NAMALWA (cell line): ENCODE measurements at places on chromosomes 7 and 10.

- DNase-seq: no peak
Observed at GRCh38 chr7:107999779-108000560, 3.0 kb downstream of the LAMB1 start.

DNA sequence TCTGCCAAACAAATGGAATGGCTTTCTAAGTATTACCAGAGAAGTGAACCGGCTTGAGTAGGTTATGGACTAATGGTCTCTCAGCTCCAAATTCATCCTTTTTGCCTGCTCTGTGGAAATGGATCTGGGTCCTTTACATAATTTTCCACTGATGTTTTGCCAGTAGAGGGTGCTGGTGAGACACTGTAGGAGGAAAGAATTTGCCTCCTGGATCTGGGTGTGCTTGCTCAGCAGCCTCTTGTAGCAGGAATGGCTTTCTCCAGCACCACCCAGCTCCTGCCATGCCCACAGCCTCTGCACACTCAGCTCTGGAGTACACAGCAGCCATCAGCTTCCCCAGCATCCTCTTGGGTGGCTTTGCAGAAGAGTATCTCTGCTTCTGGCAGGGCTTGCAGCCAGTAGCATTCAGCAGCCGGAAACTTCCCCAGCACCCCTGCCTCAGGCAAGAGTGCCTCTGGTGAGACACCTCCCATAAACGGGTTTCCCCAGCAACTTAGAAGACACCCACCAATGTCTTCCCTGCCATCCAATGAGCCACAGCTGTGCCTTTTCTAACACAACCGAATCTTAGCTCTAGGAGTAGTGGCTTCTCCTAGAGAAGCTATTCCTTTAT is 235.0 kb upstream of the PLPP4 start:
- DNase-seq: peak; percentile 77

DNA sequence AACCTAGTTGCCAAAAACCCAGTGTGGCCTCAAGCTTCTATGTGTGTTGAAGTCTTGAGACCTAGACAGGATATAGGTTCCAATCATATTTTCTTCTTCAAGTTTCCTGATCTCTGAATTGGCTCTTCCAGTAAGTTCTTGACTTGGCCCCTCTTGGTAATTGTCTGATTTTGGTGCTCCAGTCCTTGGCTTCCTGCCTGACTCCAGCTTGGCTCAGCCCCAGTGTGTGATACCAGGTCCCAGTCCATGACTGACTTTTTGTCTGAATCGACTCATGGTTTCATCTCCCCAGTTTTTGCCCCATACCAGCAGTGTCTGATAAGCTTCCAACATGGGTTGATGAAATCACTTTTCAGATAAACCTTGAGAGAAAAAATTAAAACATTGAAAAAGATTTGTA is 72.3 kb downstream of the FAS start:
- no peak for DNase-seq

DNA sequence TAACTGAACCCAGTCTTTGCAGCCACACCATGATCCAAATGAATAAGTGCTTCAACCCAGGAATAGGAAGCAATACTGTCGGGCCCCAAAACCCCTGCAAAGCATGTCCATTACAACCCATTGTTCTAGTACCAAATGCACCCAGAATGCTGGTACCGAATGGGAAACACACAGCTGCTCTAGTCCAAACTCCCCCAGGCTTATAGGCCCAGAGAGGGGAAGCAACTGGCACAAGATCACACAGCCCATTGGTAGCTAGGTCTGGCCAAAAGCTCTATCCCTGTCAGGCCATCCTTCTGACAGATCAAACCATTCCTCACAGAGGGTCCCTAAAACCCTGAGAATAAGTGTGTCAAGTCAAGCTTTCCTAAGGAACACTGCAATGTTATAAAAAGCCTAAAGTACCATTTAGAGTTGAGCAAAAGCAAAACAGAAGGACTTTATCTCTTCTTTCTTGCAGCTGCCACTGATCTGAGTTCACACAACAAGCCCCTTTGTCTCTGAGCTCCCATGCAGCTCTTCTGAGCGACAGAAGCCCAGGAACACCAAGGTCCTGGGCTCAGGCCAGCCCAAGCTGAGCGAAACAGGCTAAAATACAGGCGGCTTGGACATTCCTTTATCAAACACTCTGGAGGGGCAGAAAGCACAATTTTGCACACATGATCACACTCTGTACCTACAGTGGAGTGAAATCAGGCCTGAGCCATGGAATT is 116.7 kb downstream of the SGMS1 start:
- DNase-seq: no peak

DNA sequence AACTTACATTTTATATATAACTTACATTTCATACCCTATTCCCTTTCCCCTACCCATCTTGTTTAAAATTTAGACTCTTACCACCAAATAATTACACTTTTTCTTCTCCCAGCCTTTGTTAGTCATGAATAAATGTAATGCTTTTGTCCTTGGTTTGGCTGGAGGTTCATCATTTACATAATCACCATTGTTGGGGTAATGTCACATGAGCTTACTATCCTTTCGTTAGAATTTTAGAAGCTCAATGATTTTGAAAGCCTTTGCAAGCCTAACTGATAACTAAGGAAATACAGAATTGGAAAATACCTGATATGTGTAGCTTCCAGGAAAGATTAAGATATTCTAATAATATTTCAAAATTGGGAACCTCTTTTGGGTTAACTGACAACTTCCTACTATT is 171.7 kb downstream of the PLXDC2 start:
- DNase-seq: no peak

GRCh38 chr10:24777196-24777595 is 53.5 kb upstream of the ARHGAP21 start:
- DNase-seq: no peak

GRCh38 chr7:1297017-1297960 is 64.6 kb downstream of the UNCX start:
- DNase-seq: no peak

DNA sequence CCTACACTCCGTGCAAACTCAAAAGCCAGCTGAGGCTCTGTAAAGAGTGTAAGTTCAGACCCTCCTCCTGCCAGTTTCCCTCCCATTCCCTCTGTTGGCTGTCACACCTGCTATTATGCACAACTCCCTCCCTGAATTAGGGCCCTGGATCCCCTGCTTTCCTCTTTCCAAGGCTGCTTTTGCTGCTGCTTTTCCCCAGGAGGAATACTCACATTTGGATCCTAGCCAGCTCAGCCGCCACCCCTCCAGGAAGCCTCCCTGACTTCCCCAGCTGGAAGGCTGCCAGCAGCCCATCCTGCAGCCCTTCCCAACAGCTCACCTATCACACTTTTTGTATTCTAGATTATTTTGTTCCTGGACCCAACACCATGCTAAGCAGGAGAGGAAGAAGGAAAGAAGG is 40.9 kb upstream of the WDR11 start:
- no peak for DNase-seq

DNA sequence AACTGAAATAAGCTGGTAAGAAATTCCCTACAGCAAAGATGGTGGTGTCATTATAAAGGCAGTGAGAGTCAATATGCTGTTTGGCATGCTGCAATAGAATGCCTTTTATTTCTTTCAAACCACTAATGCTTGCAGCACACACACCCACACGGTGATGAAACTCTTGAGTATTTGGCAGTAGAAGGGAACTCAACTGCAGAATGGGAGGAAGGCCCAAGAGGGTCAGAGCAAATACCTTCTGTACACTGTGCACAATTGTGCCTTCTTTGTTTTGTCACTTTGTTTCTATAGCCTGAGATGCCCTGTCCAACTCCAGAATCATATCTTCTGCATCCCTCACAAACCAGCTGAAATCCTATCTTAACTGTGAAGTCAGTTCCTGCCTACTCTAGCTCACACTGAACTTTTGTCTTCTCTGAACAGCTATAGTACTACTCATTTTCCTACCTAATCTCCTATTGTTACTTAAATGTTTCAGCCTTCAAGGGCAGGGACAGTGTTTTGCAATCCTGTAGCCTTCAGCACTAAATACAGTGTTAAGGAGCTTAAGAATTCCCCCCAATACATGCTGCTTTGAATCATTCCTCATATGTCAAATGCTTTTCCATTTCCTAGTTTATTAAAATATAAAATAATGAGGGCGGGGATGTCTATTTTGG is 22.2 kb downstream of the MMS19 start:
- no peak for DNase-seq

DNA sequence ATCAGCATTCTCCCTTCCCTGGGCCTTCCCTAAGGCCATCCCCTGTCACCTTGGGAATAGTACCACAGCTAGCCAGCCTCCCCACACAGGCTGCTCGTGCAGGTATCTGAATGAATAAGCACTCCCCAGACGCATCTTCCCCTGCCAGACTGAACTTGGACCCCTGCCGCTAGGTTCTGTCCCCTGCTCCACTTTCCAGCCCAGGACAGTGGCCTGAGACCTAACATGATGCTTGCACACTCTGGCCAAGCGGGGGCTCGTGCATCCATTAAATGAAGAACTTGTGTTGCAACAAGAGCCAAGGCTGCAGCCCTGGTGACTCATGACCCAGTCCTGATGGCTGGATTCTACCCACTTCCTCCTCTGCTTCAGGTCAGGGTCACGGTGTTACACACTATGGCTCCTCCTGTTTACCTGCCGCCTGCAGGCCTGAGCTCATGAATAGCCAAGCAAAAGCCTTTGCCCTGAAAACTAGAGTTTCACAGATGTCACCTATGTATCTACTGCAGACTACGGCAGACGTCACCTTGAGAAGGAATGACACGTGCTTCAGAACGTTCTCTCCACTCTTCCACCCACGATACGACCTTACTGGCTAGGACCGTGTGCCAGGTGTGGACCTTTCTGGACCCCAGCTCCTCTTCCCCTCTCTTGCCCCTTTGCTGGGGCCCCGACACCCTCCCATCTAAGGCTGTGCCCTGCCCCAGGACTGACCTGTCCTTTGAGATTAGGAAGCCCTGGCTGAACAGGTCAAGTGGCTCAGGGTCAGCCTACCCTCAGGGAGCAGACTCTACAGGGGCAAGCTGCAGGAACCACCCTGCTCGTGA is 6.5 kb downstream of the ASB13 start:
- peak; percentile 64 for DNase-seq

DNA sequence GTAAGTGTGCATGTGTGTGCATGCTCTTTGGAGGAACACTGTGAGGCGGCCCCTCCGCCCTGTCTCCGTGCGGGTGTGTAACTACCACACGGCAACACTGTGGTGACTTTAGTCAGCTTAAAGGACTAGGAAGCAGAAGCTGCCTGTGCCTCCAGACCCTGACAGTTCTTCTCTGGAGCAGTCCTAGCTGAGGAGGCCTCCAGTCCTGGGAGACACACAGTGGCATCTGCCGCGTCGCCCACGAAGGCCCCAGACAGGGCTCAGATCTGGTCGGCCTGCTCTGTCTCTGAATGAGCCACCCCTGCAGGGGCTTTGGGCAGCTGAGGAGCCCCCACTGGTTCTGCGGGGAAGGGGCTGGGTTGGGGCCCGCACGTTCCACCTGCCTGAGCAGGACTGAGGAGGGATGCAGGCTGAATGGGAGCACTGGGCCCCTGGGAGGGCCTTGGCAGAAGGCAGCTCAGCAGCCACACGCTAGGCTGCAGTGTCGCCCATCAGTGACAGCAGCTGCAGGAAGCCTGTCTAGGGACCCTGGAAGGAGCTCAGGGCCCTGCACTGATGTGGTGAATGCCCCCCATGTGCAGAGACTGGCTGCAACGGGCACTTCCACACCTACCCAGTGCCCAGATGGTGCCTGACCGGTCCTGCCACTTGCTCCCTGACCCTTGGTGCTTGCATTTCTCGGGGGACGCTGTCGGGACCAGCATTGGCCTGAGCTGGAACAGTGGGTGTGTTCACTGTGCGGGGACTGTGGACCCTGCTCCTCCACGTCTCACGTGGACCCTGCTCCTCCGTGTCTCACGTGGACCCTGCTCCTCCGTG is 27.3 kb upstream of the KNDC1 start:
- no peak for DNase-seq

GRCh38 chr7:69823151-69823744 is 225.0 kb downstream of the AUTS2 start:
- peak; percentile 35 for DNase-seq

GRCh38 chr7:35820858-35821257 is 20.0 kb downstream of the SEPTIN7 start:
- no peak for DNase-seq

DNA sequence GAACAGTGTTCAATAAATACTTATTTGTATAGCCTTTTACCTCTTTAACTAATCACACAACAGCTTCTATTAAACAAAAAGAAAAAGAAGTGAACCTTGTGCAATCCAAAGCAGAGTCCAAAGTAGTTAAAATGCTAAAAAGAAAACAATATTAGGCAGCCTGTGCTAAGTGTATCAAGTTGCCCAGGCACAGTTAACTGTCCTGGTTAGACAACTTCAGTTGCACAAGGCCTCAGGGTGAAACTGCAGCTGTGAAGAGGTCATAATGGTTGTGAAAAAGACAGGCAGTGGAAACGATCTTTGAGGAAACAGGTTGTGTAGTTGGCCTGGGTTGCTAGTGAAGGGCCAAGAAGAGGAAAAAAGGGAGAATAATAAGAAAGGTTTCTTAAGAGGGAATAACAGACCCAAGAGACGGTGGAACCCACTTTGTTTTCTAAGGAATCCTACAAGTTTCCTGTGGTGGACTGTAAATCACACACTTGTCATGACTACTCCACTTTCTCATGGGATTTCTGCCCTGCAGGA is 6.0 kb upstream of the CROT start:
- DNase-seq: no peak

DNA sequence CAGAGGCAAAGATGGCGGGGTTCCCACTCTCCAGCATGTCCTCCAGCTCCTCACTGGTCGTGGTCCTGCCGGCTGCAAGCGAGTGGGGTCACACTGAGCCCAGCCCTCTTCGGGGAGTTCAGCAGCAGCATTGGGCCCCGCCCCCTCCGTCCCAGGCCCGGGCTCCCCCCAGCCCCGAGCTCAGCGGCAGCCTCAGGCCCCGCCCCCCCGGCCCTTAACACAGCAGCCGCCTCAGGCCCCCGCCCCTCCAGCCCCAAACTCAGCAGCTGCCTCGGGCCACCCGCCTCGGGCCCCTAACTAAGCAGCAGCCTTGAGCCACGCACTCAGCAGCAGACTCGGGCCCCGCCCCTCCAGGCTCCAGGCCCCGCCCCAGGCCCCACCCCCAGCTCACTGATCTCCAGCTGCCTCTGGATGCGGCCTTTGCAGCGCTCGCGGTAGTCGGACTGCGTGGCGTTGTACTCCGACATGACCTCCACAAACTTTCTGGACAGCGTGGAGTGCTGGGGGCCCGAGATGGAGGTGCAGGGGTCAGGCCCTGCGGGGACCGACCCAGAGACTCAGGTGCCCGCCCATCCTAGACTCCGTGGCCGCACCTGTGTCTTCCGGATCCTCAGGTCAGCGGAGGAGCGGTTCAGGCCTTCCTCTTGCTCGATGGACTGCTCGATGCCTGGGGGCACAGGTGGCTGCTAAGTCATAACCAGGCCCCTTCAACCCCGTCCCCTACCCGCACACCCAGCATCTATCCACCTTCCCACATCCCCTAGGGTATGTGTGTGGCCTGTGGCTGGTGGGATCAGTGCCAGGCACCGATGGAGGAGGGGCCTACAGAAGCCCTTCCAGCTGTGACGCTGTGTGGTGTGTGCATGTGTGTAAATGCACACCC is 15.5 kb downstream of the STX1A start:
- DNase-seq: peak; percentile 67

DNA sequence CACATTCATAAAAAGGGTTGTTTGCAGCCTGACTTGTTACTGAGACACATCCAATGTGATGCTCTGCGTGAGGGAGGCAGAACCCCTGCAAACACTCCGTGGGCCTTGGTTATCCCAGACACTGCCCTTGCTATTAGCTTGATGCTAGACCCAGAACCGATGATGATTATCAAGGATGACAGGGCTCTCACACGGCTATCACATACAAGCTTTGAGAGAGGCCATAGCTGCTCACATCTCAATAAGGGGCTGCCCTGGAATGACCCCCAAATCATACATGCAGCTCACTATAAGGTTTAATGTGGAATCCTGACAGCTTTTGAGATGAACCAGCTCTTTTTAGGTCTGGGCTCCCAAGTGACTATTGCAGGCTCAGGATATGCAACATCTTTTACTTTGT is 44.4 kb upstream of the TCERG1L start:
- DNase-seq: no peak
